Ovary (tissue), 10 donors: ENCODE measurements at places on chromosomes 6 and 20. TPM values are rescaled to one million over a fixed set of nuclear protein-coding genes. Genes with fewer than 3 reads are reported as not detected.
A peak's percentile ranks its signal among the peaks of the same experiment; 100 is the strongest.

DNA sequence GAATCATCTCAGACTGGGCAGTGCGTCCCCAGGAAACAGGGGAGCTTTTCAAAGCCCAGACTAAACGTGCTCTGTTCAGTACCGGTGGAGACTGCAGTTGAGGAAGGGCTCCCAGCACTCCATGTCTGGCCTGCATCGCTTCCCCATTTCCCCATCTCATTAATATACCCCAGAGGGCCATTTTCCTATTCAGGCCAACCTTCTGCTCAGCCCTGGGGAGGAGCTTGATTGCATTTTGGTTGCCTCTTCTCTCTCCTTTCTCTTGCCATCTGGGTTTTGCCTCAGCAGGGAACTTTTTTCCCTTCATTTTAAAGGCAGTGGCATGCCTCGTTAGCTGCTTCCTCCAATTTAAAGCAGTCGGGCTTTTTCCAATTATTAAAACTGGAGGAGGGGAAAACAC lies 394.3 kb upstream of the SOX4 start:
- no peak for DNase-seq

DNA sequence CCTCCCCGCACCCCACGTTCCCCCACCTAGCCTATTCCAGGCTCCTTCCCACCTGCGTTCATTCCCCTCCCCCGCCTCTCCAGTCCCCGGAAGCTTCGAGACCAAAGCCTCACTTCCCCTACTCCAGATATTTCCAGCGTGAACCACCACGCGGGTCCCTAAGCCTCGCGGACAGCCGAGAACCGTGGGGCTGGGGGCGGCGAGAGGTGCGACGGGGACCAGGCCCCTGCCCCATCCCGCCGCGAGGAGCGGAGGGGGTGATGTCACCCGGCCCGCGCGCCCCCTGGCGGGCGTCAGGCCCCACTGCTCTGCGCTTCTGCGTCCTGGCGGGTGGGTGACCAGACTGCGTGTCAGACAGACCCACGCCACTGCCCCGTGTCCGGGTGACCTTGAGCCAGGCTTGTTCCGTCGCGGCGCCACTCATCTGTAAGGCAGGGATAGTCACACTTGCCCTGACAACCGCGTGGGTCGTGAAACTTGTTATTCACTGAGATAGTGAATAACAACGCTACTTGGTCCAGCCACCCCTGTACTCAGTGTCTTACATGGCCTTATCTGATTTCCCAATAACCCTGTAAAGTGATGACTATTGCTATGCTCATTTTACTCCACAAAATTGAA lies 9.0 kb upstream of the HSP90AB1 start:
- DNase-seq, result peak; percentile 85

DNA sequence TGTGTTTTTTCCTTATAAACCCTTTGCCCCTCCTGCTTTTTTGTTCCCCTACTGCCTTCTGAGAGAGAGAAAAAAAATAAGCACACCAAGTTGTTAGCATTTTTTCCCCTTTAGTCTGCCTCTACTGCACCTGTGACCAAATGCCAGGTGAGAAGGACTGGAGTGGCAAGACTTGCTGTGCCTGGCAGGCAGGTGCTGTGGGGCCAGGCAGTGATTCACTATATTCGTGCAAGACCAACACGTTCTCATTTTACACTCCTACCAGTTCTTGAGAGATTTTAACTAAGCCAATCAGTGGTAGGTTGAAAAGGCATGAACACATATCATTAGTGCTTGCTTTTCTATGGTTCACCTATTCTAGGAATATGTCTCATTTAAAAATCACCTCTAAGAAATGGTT lies 109.7 kb downstream of the FIG4 start:
- no peak for DNase-seq

- peak; percentile 22 for DNase-seq
Measured at GRCh38 chr20:38692436-38693411, 31.6 kb upstream of the SLC32A1 start.

DNA sequence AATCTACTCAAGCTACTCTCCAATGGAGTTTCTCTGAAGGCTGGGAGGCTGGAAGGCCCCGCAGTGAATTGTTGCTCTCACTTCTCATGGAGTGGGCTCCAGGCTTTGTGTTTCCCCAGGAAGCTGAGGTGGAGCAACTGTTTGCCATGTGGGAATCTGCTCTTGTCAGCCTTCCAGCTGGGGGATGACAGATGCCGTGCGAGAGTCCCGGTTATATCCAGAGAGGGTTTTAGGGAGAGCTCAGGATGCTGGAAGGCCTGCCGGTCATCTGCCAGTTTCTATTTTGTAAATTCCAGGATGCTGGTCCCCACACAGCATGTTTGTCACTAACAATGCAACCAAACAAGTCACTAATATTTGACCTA lies 98.2 kb upstream of the NAA20 start:
- no peak for DNase-seq

DNA sequence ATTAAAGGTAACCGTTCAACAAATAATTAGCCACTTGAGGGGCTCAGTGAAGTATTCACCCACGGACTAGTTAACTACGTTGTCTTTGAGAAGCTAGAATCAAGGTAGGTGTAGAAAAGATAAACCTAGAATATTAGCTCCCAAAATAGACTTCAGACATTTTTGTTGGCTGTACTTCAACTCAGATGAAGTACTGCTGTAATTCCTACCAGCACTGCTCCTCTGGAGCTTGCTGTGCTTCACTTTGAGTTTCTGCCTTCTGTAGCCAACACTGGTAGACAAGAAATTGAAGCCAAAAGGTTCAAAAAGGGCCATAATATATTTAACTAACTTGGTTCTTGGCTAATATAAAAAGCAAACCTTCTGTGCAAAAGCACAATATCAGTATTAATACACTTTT lies 18.8 kb upstream of the SDHAF4 start:
- DNase-seq, result no peak

- no peak for DNase-seq
Measured at GRCh38 chr6:167807756-167808155, 19.0 kb upstream of the AFDN start.

- peak; percentile 40 for DNase-seq
Measured at GRCh38 chr6:145960918-145961589, 3.1 kb downstream of the SHPRH start.

GRCh38 chr6:35044145-35044745 lies 96.9 kb downstream of the TCP11 start:
- DNase-seq, result no peak

DNA sequence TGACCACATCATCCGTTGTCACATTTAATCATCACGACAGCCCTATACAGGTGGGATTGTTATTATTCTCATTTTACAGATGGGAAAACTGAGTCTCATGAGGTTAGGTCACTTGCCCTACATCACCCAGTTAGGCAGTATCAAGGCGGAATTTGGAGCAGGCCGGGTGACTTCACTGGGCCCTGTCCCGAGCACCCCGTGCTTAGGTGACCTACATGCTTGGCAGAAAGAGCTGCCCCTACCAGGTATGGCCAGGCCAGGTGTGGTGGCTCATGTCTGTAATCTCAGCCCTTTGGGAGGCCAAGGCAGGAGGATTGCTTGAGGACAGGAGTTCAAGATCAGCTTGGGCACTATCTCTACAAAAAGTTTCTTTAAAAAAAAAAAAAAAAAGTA lies 44.0 kb downstream of the RIN2 start:
- no peak for DNase-seq

GRCh38 chr6:153162172-153162571 lies 31.1 kb upstream of the RGS17 start:
- no peak for DNase-seq

DNA sequence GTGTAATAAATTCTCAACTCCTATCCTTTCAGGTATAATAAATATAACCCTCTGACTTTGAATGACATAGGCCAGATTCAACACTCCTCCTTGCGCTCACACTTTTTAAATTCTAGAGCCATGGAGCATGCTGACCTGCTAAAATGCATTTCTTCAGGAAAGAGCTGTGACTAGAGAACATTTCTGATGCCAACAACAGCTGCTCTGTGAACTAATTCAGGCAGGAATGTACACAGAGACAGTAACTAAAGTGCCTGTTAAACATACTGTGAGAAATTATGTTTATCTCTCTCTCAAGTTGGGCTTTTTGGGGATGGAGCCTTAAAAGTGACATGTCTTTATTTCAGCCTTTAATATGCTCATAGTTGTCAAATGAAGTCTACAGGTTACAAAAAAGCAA lies 8.3 kb downstream of the NHSL1 start:
- DNase-seq, result no peak

- no peak for DNase-seq
Measured at GRCh38 chr6:130514712-130515111, 148.9 kb downstream of the TMEM200A start.

GRCh38 chr20:5416086-5416485 lies 99.3 kb upstream of the PROKR2 start:
- no peak for DNase-seq

DNA sequence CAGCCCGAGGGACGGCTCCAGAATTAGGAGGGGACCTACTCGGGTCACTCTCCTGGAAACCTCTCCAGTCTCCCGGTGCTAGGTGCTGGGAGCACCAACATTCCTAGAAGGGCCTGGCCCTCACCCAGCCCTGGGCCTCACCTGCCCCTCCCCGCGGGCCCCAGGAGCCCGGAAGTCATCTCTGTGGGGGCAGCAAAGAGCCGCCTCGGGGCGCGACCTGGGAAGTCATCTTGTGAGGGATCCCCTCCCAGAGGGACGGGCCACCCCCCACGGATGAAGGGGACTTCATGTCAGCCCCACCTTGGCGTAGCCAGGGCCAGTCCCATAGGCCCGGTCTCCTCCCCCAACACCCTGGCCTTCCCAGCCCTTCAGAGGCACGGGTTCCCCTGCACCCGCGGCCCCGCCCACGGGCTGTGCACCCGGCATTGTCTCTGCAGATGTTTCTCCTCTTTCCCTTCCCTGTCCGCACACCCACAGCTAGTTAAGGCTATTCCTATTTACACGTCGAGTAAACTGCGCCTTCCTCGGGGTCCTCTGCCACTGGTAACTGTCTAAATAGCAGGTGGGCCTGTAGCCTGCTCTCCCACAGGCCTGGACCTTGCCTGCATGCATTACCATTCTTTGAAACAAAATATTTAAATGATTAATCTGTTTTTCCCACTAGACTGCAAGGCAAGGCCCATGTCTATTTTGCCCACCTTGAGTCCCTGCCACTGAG lies 896 bp upstream of the RNASET2 start:
- peak; percentile 63 for DNase-seq

GRCh38 chr6:35874730-35875129 lies 46.2 kb downstream of the SRPK1 start:
- DNase-seq, result no peak

DNA sequence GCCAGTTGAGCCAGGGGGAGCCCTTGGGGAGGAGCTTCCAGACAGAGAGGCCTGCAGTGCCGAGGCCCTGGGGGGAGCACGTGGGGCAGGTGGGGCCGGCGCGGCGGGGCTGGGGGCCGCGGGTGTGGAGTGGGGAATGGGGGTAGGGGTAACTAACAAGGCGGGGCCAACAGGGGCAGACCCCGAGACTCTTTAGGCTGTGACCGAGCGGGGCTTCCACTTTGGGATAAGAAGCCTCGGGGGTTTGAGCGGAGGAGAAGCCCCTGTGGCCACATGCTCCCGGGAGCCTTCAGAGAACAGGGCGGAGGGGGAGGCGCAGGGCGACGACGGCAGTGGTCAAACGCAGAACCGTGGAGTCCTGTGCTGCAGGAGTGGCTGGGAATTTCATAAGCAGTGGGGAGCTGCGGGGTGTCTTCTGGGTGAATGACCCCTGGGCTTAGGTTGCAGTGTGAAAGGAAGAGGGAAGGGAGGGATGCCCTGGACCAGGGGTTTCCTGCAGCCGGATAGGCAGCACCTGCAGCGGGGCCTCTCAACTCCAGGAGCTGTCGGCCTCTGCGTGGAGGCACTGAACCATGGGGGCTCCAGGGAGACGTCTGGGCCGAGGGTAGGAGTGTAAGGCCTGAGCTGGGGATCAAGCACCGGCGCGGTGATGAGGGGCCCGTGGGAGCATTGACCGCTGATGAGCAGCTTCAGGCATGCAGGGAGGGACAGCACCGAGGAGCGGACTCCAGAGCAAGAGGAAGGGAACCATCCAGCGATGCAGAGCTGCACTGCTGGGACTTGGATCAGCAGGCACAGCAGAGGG lies 121.0 kb downstream of the SYNDIG1 start:
- no peak for DNase-seq

DNA sequence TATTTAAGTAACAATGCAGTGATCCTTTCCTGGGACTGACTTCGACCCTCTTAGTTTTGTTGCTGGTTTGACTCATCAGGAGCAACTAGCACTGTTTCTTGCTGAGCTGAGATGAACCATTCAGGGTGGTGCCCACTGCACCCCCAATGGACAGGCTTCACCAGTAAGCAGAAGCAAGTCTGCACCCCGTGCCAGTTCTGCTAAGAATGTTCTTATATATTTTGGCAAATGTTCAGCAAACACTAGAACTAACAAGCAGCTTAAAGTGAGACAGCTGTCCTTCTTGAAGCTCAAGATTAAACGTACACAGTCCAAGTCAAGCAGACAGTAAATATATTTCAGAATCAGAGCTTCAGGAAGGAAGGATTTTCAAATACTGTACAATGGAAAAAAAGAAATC lies 561.3 kb upstream of the CDH4 start:
- DNase-seq, result no peak

The REV3L gene
- 13.0 TPM for polyA plus RNA-seq

The SLC22A23 gene
- polyA plus RNA-seq, result 4.2 TPM

The FRS3 gene
- 6.8 TPM for polyA plus RNA-seq

The PNPLA1 gene
- 0.04 TPM for polyA plus RNA-seq

The OR12D3 gene
- polyA plus RNA-seq, result not detected

The SIRPB1 gene
- polyA plus RNA-seq, result 0.87 TPM

The TINAG gene
- polyA plus RNA-seq, result not detected

The PRDM13 gene
- 0.02 TPM for polyA plus RNA-seq
